Subcutaneous adipose tissue (tissue), 4 donors: ENCODE measurements at places on chromosomes 6 and 20. TPM values are rescaled to one million over a fixed set of nuclear protein-coding genes. Genes with fewer than 3 reads are reported as not detected.

THEMIS gene
- 1.2 TPM for total RNA-seq

RSPO3 gene
- 2.3 TPM for total RNA-seq

TRIM31 gene
- not detected for total RNA-seq

FAM209A gene
- total RNA-seq = 1.0 TPM

PARD6B gene
- 1.9 TPM for total RNA-seq

BFSP1 gene
- 0.94 TPM for total RNA-seq

GSTA2 gene
- total RNA-seq = not detected

GTPBP2 gene
- 54.6 TPM for total RNA-seq

LY6G6D gene
- total RNA-seq = not detected

LKAAEAR1 gene
- not detected for total RNA-seq

TMX4 gene
- 44.7 TPM for total RNA-seq

RIMS1 gene
- 0.19 TPM for total RNA-seq

SIGLEC1 gene
- total RNA-seq = 36.0 TPM

ZNF335 gene
- total RNA-seq = 21.1 TPM

TXLNB gene
- 1.1 TPM for total RNA-seq

LAMA2 gene
- 157 TPM for total RNA-seq

PTP4A1 gene
- 39.3 TPM for total RNA-seq

CCN2 gene
- 81.9 TPM for total RNA-seq

PHACTR1 gene
- 2.6 TPM for total RNA-seq

PRR18 gene
- not detected for total RNA-seq

FAM210B gene
- total RNA-seq = 69.4 TPM

PKHD1 gene
- total RNA-seq = 1.1 TPM

FAM162B gene
- total RNA-seq = 2.0 TPM

SYNGAP1 gene
- 6.8 TPM for total RNA-seq

EPPIN gene
- not detected for total RNA-seq

HIVEP2 gene
- total RNA-seq = 21.8 TPM

TAGAP gene
- 6.6 TPM for total RNA-seq

ESR1 gene
- total RNA-seq = 3.7 TPM

DNPH1 gene
- 49.3 TPM for total RNA-seq

PTPRT gene
- 0.98 TPM for total RNA-seq

SLPI gene
- total RNA-seq = 23.6 TPM

ENPP3 gene
- 0.33 TPM for total RNA-seq
